Stimulated activated CD4-positive, alpha-beta T cell treated with anti-CD3 and anti-CD28 coated beads, Interleukin-15, amount 100 ng/mL, for 1 hour (primary cell): ENCODE measurements at places on chromosomes 7 and 10.

DNA sequence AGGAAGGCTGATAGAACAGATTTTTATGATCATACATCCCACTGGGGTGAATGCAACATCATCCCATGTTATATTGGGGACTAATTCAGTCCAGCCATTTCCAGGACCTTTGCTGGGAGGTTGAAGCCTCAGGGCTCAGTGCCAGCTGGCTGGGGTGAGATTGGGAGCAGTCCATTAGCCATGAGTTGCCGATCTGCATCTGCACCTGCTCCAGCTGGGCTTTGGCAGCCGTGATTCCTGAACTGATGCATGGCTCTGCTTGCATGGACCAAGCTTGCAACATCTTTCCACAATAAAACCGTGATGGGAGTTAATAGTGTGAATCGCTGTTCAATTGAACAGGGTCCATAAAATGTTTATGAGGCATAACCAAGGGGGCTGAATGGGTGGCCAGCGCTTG is 346.9 kb downstream of the TYW1 start:
- DNase-seq, result no peak

DNA sequence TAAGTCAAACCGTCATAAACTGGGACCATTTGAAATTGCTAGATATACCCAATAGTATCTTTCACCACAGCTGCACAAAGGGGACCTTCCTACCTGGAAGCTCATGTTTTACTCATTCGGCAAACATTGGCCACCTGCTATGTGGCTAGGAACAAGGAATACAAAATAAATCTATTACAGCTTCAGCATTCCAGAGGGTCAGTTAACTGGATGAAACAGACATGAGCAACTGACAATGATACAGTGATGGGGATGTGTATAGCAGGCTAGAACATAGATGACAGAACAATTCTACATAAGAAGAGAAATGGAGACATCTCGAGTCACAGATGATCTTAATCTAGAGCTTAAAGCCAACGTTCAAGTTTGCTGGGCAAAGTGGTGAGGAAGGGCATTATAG is 3.1 kb upstream of the SMURF1 start:
- DNase-seq, result no peak

DNA sequence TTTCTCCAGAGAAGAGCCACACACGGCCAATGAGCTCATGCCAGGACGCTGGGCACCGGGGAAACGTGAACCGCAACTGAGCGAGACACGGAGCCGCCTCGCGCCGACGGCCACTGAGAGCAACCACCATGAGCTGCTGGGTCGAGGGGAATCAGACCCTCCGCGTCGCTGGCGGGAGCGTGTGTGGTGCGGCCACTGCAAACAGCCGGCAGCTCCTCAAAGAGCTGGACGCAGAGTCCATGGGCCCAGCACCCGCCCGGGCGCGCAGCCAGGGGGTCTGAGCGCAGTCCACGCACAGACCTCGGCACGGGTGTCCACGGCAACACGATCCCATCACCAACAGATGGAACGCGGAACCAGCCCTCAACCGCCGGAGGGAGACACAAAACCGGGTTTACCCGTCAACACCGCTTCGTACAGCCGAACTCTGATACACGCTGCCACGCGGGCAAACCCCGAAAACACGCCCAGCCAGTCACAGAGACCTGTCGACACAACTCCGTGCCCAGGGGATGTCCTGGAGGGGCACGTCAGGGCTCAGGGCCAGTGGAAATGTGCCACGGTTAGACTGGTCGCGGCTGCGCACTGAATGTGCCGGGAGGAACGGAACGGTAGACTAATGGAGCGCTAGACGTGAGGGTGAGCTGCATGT is 147.1 kb downstream of the ELFN1 start:
- DNase-seq, result no peak

- DNase-seq, result no peak
Observed at GRCh38 chr10:71437537-71438092, 40.9 kb downstream of the CDH23 start.

- no peak for DNase-seq
Observed at GRCh38 chr10:113494761-113495160, 58.1 kb upstream of the HABP2 start.

GRCh38 chr7:138903186-138903820 is 77.9 kb downstream of the KIAA1549 start:
- DNase-seq, result peak; percentile 47

DNA sequence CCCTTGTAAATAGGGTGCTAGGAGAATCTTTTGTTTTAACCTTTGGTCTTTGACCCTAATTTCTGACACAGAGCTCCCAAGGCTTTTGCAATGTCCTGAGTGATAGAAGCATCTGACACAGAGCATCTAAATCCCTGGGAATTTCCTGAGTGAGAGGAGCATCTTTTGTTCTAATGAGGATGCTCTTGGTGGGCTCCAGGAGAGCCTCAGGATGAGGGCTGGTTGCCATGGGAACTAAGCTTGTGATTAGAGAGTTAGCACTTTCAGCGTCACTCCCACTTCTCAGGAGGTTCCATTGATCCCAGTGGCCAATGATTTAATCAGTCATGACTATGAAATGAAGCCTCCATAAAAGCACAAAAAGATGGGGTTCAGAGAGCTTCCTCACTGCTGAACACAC is 264.8 kb downstream of the KIF20B start:
- DNase-seq, result no peak

DNA sequence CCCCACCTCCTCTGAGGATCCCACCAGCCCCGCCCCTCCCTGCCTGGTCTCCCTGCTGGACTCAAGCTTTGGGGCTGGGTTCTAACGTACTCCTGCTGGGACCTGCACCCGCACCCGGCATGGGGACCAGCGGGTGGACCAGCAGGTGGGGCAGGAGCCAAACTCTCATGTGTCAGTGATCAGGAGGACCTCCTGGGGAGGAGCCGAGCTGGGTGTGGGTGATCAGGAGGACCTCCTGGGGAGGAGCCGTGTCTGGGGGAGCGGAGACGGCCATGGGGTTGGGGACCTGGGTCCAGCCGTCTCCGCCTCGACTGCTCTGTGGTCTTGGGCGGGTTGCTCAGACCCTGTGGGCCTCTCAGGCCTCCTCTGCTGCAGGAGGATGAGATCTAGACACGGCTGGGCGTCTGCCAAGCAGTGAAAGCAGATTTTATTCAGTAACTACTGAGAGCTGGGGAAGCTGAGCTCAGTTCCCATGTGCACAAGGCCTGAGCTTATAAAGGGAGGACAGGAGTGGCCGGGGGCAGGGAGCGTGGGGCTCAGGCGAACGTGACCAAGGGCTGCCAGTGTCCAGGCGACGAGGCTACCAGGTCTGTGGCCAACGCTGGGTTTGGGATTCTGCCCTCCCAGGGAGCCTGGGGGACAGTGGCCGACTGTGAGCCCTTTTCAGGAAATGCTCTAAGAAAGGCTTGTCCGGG is 33.6 kb upstream of the UTF1 start:
- no peak for DNase-seq

DNA sequence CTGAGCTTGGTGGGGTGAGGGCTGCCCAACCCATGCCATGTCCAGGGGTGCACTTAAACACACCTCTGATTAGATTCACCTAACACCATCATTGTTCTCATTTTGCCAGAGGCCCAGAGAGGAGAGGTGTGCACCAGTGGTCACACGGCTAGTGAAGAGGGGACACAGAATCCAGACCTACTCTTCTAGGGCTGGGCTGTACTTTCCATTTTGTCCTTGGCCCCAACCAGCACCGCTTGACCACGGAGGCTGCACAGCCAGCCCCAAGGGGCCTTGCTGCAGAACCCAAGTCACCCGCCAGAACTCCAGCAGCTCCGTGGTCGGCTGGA is 246 bp upstream of the WDFY4 start:
- DNase-seq, result no peak

- no peak for DNase-seq
Observed at GRCh38 chr10:57188846-57189245, 827.8 kb upstream of the ZWINT start.

- DNase-seq, result peak; percentile 67
Observed at GRCh38 chr10:128047351-128047750, 78.9 kb downstream of the MKI67 start.

- no peak for DNase-seq
Observed at GRCh38 chr10:132939957-132940790, 2.2 kb downstream of the CFAP46 start.

DNA sequence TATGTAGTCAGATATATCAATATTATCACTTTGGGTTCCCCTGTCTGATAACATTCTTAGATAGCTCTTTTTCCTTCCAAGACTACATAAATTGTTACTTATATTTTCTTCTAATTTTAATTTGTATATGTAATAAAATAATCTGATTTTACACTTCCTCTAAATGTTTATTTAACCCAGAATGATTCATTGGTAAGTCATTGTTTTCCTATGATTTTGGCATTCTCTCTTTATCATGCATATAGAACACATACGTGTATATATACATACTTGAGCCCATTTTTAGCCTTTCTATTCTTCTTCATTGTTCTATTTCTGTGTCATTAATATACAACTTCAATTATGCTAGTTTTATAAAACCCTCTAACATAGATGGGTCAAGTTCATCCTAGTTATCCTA is 16.6 kb downstream of the SFTPD start:
- no peak for DNase-seq

- DNase-seq, result no peak
Observed at GRCh38 chr7:143049362-143049761, 2.8 kb upstream of the OR6V1 start.

- no peak for DNase-seq
Observed at GRCh38 chr7:121503039-121503438, 106.9 kb upstream of the FAM3C start.

GRCh38 chr10:48878091-48878490 is 61.5 kb downstream of the LRRC18 start:
- DNase-seq, result no peak

- DNase-seq, result no peak
Observed at GRCh38 chr10:126014309-126014708, 117.9 kb downstream of the FANK1 start.

DNA sequence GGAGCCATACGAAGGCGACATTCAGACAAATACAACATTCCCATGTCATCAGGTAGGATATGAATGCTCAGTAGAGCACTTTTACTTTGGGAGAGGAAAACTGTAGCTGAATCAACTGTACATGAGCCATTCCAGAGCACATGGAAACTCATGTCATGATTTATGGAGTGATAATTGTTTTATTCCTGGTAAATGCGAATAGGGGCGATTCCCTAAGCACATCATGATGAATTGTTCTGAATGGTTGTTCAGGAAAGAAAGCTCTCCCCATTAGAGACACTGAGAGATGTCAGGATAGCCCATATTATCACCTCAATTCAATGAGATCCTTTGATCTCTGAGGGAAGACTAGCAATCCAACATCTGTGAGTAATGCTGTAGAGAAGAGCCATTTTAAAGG is 243.6 kb downstream of the FOXP2 start:
- no peak for DNase-seq

GRCh38 chr10:114188001-114188400 is 8.8 kb downstream of the TDRD1 start:
- no peak for DNase-seq

GRCh38 chr10:92164036-92164696 is 126.7 kb downstream of the CPEB3 start:
- DNase-seq, result no peak

GRCh38 chr7:138684340-138684739 is 16.8 kb downstream of the SVOPL start:
- DNase-seq, result no peak

DNA sequence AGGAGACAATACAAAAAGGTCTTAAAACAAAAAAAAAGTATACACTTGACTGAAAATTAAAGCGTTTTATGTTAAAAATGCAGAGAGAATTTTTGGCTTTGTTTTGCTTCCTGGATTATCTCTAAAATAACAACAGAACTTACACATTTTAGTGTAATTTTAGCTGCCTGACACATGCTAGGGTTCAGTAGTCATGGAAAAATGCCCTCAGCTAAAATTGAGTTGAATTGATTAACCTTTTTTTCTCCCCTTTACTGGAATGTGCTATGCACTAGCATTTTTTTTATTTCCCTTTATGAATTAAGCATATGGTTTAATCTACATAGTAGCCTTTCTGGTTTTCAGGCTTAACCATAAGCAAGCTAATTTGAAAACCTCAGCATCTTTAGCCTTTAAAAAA is 89.9 kb downstream of the ZNF277 start:
- no peak for DNase-seq

DNA sequence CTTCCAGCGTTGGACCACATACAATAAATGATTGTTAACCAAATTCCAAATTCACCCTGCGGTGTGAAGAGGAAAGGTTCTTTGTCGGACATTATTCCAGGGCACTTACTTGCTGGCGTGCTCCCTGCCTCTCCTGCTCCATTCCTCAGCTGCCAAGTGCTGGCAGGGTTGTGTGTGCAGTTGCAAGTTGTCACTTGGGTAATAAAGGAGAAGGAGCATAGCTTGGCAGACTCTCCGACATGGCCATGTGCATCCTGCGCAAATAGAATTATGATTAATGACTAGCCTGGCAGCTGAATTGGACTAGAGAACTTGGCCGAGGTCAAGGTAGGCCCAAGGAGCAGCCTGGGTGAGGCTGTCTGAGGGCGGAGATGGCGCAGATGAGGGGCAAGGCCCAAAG is 92.3 kb upstream of the ELMO1 start:
- DNase-seq, result no peak

- DNase-seq, result no peak
Observed at GRCh38 chr10:436013-436697, 253.3 kb downstream of the DIP2C start.

DNA sequence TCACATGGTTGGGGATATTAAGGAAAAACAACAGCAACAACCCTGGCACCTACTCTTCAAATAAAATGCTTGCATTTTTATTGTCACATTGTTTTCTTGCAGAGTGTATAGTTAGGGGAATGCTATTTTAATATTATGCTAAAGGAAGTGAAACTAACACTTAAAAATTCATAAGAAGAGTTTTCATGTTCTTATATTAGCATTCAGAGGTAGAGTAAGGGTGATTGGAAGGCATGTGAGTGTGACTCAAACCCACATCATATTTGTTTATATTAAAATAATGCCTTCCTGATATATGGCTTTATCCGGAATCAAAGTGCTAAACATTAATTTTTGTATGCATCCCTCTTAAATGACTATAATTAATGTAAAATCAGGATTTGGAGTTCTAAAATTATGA is 59.8 kb upstream of the TES start:
- DNase-seq, result no peak

DNA sequence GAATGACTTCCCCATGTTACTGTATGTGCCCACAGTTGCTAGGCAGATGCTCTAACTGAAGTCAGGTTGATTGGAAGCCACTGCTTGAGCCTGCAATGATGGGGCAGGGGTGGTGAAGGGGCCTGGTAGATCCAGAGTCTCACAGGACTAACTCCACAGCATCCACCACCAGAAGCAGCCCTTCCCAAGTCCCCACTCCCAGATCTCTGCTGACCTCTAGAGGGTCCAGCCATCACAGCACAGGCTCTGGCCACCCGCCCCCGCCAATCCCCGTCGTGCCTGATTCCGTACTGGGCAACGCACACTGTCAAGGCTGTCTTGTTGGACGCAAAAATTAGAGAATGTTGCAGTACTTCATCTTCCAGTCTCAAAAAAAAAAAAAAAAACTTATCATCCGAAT is 136.8 kb upstream of the PDE1C start:
- no peak for DNase-seq
